Motor neuron (in vitro differentiated cells): ENCODE measurements at places on chromosomes 6 and 20. TPM values are rescaled to one million over a fixed set of nuclear protein-coding genes. Genes with fewer than 3 reads are reported as not detected.

GRCh38 chr6:4914420-4915159 lies 89.2 kb downstream of the RPP40 start:
- peak; percentile 67 for ATAC-seq

GRCh38 chr6:43016176-43016942 lies 2.3 kb downstream of the KLHDC3 start:
- no peak for ATAC-seq

The PRPH2 gene
- total RNA-seq: 0.11 and 0.31 TPM in 2 replicates

- no peak for ATAC-seq
Measured at GRCh38 chr20:3364323-3365013, 43.0 kb downstream of the DNAAF9 start.

DNA sequence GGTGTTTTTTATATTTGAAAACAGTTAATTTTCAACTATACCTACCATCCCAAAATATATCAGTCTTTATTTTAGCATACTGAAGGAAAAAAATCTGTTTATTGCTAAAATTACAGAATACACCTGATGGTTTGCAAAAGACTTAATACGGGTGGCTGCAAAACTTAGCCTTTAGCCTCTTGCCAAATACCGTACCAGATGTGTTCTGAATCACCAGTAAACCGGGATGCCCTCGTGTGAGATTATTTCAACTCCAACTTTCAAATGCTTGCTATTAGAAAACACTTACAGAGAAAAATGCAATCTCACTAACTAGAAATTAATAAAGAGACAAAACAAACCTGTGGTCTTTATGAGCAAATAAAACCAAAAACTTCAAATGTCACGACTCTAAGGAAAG lies 36.0 kb downstream of the REV3L start:
- no peak for ATAC-seq

DNA sequence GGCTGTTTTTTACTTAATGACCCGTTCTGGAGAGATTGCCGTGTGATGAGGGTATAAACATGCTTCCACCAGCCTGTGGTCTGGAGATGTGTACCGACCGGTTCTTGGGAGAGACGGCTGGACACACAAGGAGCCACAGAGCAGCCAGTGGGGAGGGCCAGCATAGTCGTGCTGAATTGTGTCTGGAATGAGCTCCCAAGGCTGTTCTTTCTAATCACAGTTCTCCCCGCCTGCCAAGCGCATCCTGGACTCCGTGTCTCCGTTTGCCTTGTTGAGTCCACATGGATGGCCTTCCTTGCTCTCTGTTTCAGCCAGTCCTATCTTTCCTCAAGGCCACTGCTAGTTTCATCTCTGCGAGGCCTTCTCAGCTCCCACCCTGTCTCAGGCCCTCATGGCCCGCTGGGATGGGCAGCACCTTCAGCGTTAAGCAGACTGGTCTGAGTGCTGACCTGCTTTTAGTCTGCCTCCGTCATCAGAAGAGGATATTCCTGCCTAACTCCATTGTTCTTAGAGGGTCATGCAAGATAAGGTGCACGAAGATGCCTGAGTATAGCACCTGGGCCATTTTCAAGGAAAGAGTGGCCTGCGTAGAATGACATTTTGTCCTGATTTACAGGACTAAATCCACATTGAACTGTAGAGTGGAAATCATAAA lies 20.6 kb downstream of the MANBAL start:
- ATAC-seq: no peak

- no peak for ATAC-seq
Measured at GRCh38 chr6:14674867-14675648, 557.5 kb downstream of the CD83 start.

GRCh38 chr6:38262609-38263008 lies 377.1 kb downstream of the BTBD9 start:
- peak; percentile 18 for ATAC-seq

- no peak for ATAC-seq
Measured at GRCh38 chr20:48777005-48777404, 50.8 kb downstream of the PREX1 start.

- ATAC-seq: no peak
Measured at GRCh38 chr20:60049601-60050000, 91.4 kb downstream of the CDH26 start.

DNA sequence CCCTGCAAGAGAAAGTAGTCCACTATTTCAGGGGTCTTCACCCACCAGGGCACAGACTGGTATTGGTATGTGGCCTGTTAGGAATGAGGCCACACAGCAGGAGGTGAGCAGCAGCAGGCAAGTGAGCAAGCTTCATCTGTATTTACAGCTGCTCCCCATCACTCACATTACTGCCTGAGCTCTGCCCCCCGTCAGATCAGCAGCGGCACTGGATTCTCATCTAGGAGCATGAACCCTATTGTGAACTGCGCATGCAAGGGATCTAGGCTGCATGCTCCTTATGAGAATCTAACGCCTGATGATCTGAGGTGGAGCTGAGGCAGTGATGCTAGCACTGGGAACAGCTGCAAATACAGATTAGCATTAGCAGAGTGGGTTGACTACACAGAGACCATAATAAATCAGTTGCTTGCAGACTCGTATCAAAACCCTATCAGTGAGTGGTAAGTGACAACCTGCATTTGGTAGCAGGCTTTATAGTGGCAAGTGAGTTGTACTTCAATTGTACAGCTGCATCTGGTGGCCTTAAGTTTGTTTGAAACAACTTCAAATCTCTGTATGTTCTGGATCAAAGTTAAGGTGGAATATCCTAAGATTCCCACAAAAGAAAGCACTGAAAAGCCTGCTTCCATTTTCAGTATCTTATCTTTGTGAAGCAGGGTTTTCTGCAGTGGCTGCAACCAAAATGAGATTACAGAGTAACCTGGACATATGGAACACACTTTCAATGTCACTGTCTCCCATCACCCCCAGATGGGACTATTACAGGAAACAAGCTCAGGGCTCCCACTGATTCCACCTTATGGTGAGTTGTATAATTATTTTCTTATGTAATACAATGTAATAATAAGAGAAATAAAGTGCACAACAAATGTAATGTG lies 12.8 kb downstream of the C6orf141 start:
- ATAC-seq: peak; percentile 21

GRCh38 chr20:20225325-20226043 lies 142.4 kb upstream of the INSM1 start:
- ATAC-seq: peak; percentile 89

- ATAC-seq: no peak
Measured at GRCh38 chr6:116176596-116176995, 50.7 kb upstream of the COL10A1 start.

The CTAGE9 gene
- total RNA-seq: not detected in 2 replicates

The GNAS-AS1 gene
- 0.76 and 0.92 TPM in 2 replicates for total RNA-seq

- ATAC-seq: no peak
Measured at GRCh38 chr6:39941138-39941537, 6.9 kb upstream of the MOCS1 start.

GRCh38 chr6:127585123-127585522 lies 8.1 kb downstream of the C6orf58 start:
- ATAC-seq: no peak

DNA sequence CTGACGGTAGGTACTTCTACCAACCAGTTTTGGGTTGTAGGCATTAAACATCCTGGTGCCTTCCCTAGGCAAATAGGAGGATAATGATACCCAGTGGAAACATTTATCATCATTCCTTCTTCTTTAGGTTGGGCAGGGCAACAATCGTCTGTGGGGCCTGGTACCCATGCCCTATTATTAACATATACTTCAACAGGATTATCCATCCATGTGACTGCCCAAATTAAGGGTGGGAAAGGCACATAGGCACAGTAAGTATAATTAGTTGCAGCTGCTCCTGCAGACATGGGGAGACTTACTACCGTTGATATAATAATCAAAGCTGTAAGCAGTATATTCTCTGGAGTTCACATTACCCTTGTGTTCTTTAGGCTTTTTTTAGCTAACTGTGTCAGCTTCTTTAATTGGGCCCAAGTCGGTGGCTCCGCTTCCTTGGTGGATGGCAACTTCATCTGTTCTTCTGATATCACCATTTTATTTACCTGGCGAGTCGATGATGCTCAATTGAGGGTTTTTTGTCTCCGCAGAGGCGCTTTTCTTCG lies 16.8 kb downstream of the RPL7L1 start:
- no peak for ATAC-seq

DNA sequence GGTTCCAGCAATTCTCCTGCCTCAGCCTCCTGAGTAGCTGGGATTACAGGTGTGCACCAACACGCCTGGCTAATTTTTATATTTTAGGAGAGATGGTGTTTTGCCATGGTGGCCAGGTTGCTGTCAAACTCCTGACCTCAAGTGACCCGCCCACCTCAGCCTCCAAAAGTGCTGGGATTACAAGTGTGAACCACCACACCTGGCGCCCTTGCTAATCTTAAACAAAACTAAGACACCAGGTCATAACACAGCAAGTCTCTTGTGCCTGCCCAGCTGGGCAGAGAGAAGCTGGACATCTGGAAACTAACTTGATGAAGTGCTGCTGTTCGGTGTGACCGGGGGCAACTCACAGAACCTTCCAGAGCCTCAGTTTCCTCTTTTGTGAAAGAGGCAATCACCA lies 68.0 kb downstream of the PPP1R3G start:
- no peak for ATAC-seq

DNA sequence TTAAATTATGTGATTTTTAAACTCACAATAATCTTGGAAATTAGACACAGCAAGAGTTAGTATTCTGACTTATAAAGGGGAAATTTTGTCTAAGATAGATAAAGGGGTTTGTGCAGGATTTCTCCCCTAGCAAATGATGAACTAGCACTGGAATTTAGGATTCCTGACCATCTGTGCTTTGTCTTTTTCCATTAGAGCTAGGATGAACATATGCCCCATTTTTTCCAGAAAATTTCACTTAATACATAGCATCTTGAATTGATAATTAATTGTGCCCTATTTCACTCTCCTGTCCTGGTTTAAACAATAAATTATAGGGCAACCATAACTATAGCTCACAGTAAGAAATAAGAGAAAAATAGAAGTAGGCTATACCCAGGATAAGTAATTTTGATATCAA lies 601.0 kb downstream of the GRIK2 start:
- no peak for ATAC-seq

GRCh38 chr6:149723771-149724417 lies 6.0 kb upstream of the LATS1 start:
- ATAC-seq: peak; percentile 84

DNA sequence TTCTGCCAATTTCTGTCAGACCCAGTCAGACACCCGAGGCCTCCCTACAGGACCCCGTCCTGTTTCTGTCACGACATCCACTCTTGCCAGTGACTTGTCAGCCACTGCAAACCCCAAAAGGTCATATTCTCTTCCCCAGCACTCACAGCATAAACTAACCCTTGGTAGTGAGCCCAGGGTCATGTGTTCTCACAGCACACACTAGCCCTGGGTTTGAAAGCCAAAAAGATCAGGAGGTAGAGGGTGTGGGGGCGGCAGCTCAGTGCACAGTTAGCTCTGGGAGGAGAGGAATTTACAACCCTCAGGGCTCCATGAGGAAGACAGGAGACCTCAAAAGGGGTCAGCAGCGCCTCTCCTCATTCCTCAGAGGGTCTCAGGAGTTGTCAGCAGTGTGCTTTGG lies 9.9 kb upstream of the SNX9 start:
- no peak for ATAC-seq

The MCHR2 gene
- total RNA-seq: not detected in 2 replicates

DNA sequence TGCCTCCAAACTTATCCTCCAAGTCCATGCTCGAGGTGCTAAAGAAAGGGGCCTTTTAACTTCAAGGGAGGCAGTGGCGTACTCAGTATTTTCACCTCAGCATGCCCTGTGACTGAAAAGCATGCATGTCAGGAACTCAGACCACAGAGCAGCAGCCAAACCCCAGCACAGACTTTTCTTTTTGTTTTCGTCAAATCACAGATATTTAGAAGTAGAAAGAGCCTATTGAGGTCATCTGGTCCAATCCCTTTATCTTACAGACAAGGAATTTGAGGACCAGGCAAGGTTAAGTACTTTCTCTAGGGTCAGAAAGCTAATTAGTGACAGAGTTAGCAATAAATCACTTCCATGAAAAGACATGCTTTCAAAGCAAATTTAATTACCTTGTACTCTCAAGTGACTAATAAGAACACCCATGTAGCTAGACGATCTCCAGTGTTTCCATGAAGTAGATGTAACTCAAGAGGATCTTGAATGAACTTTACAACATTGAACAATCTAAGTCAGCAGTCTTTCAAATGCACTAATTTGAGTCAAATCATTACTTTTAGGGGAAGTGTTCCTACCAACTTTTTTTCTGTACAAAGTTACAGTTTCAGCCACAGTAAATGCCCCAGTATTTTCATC lies 35.9 kb downstream of the MOXD1 start:
- ATAC-seq: no peak

DNA sequence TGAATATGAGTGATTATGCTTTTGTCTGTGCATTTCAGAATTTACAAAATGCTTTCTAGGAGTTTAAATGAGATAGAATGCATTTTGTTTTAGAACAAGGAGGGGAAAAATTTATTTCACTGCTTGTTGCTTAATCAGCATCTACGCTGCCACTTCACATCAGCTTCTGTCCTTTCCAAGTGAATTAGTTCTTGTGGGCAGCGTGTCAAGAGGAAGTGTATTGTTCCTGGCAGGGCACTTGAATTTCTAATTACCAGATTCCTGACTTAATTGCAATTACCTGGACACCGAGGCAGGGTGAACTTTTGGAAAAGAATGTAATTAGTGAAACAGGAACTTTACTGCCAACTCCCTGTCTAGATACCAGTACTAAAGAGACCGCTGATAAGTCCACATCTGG lies 263.5 kb downstream of the TMEM242 start:
- ATAC-seq: no peak

DNA sequence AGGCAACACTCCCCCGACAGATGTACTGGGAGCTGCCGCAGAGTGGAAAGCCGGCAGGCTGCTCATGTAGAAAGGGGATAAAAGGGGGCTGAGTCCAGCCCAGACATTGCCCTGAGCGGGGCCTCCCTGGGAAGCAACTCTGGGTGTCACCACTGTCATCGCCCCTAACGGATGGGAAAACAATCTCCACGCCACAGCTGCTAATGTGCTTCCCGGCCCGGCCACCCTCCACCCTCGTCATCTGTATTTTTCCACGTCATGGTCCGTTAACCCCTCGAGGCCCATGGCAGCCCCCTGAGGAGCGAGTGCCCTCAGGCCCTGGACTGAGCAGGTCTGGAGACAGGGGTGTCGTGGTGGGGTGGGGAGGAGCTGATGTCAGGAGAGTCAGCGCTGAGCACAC lies 227.4 kb downstream of the DLL1 start:
- ATAC-seq: no peak

- no peak for ATAC-seq
Measured at GRCh38 chr6:147156799-147157382, 47.3 kb upstream of the STXBP5 start.

The SMIM8 gene
- 22.2 and 24.1 TPM in 2 replicates for total RNA-seq

- ATAC-seq: no peak
Measured at GRCh38 chr20:2625062-2625461, 27.4 kb upstream of the NOP56 start.

DNA sequence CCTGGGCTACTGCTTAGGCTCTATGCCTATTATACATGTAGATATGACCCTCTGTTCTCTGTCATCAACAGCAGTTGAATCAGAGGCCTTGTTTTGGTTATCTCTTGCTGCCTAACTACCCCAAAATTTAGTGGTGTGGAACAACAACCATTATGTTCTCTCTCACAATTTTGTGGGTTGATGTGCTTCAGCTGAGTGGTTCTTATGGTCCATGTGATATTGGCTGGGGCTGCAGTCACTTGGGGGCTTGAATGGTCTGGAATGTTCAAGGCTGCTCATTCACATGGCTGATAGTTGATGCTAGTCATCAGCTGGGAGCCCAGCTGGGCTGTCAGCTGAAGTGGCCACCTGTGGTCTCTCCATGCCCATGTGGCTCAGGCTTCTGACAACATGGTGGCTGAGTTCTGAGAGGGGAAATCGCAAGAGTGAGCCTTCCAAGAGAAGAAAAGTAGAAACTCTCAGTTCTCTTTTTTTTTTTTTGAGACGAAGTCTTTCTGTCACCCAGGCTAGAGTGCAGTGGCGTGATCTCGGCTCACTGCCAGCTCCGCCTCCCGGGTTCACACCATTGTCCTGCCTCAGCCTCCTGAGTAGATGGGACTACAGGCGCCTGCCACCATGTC lies 47.8 kb downstream of the SHLD1 start:
- no peak for ATAC-seq

The PM20D2 gene
- total RNA-seq: 4.0 and 7.0 TPM in 2 replicates
